ENCODE measurements at places on chromosomes 4 and X. TPM values are rescaled to one million over a fixed set of nuclear protein-coding genes. Genes with fewer than 3 reads are reported as not detected.
A peak's percentile ranks its signal among the peaks of the same experiment; 100 is the strongest.

- no peak for DNase-seq
These were observed 11.1 kb downstream of the EXOC1L start for GRCh38 chr4:55830716-55831115.

DNA sequence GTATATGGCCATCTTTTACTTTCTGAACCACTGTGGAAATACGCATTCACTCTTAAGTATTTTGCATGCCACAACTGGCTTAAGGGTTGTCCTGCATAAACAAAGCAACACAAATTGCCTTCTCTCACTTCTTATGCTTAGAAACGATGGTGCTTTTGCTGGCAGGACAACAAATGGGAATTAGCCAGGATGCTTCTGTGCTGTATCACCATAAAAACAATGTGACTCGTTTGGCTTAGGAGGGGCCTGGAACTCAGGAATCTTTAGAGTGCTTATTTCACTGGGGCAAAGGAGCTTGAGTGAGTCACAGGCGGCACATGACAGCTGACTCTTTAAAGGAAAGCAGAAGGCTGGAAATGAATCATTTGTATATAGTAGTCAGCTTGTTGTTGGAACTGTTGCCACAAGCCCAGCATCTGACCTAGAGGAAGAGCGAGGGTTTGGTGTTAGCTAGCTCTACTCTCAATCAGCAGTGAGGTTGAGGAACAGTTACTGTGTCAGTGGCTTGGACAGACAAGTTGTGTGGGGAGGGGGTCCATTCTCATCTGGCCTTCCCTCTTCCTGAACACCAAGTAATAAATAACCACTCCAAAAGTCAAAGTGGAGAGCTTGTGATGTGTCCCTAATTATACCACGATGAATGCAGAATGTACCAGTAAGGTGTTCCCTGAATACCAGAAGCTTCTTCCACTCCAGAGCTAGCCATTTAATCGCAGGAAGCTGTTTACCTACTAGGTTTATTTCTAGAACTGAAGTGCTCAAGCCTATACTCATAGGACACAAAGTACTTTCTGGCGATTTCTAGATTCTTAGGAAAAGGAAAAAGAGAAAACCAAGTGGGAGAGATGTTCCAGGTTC, 293.1 kb downstream of the CAMK2D start:
- DNase-seq = peak; percentile 95

DNA sequence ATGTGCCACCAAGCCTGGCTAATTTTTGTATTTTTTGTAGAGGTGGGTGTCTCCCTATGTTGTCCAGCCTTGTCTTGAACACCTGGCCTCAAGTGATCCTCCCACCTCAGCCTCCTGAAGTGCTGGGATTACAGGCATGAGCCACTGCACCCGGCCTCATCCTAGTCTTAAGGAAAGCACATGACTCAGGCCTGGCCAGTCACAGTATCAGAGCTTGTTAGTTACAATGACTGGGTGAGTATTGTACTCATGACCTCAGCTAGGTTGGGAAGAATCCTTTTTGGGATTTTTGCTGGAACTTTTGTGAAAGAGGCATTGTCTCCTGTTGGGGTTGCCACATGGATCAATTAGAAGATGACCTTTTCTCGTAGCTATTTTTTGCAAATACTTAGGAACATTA, 292.8 kb downstream of the RAPGEF2 start:
- DNase-seq = no peak

Gene ENPP6
- 0.16 TPM for total RNA-seq

Gene SLC6A14
- total RNA-seq = 16.6 TPM

DNA sequence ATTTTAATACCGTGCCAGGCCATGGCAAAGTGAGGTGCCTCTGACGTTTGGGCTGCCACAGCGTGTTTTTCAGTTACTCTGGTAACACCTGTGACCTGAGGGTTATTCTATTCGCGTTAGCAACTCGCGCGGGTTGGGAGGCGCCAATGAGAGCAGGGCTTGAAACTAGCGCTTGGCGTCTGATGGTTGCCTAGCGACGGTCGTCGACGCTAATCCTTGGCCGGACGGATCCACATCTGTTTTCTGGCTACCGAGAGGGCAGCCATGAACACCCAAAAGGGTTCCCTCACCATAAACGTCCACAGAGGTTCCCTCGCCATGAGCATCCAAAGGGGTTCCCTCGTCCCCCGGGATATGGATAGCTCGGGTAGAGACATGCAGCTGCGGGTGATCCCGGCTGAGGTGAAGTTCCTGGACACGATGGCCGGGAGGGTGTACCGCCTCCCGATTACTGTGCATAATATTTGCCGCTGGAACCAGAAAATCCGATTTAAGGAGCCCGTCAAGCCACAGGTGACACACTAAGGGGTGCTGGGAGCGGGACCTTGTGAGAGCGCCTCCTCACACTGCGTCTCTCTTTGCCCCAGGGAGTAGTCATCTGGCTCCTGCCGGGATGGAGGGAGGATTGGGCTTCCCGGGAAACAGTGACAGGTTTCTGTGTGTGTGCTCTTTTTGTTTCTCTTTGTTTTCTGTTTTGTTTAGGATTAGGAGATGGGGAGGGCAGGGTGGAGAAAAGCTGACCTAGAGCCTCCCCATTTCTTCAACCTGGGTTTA, at the start of gene CFAP47:
TSS of gene CFAP47 (plus strand) at position 199 of the 774 bp plus-strand sequence. CDS start at position 265, 66 bp downstream.
- no peak for DNase-seq

GRCh38 chrX:130060122-130061069, 49.9 kb downstream of the ELF4 start:
- DNase-seq = peak; percentile 95
